ENCODE measurements at places on chromosomes 11 and 22.

- DNase-seq: no peak
Measured at GRCh38 chr11:78733031-78733430, 158.4 kb upstream of the NARS2 start.

DNA sequence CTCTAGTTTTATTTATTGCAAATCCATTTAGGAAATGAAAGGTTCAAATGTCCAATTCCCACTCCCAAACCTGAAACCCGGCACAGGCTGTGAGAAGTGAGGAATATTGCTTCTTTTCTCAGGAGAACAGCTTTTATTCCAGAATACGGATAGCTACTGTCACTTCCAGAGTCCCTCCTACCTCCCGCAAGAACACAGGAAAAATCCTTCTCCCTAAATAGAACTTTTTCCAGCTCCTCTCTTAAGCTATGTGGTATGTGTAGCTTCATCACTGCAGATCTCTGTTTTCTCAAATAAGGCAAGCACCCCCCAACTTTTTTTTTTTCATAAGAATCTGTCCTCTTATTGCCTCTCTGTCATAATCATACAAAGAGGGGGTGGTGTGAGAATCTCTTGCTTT lies 126.8 kb downstream of the LARGE1 start:
- DNase-seq: no peak

- no peak for DNase-seq
Measured at GRCh38 chr11:102309621-102310541, 7.4 kb upstream of the BIRC3 start.

DNA sequence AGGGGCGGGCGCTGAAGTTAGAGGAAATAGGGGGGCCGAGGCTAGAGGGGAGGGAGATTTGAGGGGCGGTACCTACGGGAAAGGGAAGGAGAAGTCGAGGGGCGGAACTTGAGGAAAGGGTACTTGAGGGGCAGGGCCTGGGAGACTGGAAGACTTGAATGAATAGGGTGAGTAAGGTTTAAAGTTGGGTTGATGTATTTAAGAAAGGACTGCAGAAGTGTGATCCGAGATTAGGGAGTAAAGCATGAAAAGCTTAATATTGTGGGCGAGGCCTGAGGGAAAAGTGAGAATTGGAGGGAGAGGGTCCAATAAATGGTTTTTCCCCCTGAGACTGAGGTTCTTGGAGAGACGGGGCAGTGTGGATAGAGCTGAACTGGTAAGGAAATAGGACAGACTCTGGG lies 723 bp downstream of the HSCB start:
- DNase-seq: no peak

GRCh38 chr22:47048123-47049077 lies 285.9 kb downstream of the TBC1D22A start:
- no peak for DNase-seq

DNA sequence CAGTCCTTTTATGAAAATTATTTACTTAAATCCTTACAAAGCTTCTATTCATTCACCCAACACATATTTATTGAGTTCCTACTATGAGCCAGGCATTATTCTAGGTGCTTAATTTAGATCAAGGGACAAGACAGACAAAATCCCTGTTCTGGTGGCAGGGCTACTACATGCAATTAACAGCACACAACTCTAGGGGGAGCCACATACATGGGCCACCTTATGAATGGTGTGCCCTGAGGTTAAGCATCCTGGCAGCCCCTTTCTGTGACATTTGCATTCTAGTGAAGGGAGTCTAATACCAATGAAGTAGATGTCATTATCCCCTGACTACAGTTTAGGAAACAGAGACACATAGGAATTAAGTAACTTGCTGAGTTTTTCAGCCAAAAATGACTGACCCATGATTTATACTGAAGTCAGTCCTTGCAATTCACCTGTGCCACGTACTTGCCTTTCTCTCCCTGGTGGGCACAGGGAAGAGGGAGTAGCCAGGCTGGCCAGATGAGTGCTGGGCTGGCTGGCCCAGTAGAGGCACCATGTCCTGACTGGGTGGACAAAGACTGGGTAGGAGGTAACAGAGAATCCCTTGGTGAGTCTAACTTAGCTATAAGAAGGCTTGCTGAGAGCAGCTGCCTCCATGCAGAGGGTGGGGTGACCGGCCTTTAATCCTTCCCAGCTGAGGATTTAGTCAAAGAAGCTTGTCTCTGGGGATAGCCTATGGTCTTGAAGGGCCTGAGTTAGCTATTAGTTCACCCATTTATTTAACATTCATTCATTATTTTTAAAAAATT lies 52.0 kb upstream of the ELF5 start:
- DNase-seq: no peak

DNA sequence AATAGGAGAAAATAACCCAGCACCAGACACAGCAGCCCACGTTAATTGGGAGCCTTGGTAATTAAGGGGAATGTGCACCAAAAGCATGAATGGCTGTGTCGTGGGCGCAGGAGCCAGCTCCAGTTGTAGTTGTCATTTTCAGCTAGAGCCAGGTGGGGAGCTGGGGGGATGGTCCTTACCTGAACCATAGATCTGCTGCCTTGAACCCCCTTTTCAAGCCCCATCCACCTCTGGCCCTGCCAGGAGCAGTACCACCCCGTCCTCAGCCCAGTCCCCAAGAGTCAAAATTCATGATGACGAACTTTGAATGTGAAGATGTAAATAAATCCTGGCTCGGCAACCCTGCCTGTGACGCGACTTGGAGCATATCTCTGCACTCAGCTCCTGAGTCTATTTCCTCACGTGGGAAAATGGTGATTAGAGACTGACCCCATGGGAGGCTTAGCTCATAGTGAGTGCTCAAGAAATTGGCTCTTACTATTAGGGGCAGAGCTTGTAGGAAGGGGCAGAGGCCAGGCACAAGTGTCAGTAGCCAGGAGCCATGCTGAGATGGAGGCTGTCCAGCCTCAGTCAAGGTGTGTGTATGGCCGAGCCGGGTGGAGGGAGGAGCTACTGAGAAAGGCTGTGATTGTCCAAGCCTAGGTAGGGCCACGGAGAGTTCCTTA lies 794 bp upstream of the FXYD6 start:
- DNase-seq: no peak

GRCh38 chr11:8593935-8594909 lies at the start of gene STK33:
TSS of gene STK33 (minus strand) at chr11:8594228. CDS start at chr11:8474905, 119,323 bp downstream.
- no peak for DNase-seq

GRCh38 chr11:1568441-1568911 lies 3.6 kb downstream of the DUSP8 start:
- DNase-seq: no peak

DNA sequence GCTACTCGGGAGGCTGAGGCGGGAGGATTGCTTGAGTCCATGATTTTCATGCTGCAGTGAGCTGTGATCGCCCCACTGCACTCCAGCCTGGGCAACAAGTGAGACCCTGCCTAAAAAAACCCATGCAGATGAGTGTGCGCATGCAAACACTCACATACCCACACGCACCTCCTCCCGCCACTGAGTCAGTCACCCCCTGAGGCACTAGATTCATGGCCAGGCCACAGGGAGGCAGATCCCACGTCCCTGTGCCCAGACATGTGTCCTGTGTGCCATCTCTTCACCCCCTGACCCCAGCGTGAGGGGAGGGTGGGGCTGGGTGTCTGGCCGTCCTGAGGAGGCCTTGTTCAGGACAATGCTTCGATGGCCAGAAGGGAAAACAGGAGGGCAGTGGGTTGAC lies 15.5 kb downstream of the RELT start:
- DNase-seq: no peak

DNA sequence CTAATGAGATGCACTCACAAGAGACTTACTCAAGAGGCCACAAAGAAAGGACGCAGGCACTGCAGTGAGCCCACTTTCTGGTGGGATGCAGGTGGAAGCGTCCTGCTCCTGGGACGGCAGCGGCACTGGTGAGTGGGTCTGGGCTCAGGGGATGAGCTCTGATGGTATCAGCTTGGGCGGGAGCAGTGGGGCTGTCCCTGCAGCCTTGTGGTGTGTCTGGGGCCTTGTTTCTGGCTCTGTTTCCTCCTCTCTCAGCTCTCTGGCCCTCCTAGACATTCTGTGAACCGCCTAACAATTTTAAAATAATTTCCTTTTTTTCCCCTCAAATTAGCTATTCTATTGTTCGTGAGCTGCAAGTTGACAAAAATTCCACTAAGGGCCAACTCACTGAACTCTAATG lies 8.8 kb upstream of the ST14 start:
- DNase-seq: no peak

GRCh38 chr22:18069041-18069440 lies 8.7 kb upstream of the PEX26 start:
- DNase-seq: no peak

GRCh38 chr11:31805629-31806185 lies 5.4 kb downstream of the PAX6 start:
- DNase-seq: no peak

- DNase-seq: no peak
Measured at GRCh38 chr11:125053167-125053566, 9.9 kb upstream of the SLC37A2 start.

DNA sequence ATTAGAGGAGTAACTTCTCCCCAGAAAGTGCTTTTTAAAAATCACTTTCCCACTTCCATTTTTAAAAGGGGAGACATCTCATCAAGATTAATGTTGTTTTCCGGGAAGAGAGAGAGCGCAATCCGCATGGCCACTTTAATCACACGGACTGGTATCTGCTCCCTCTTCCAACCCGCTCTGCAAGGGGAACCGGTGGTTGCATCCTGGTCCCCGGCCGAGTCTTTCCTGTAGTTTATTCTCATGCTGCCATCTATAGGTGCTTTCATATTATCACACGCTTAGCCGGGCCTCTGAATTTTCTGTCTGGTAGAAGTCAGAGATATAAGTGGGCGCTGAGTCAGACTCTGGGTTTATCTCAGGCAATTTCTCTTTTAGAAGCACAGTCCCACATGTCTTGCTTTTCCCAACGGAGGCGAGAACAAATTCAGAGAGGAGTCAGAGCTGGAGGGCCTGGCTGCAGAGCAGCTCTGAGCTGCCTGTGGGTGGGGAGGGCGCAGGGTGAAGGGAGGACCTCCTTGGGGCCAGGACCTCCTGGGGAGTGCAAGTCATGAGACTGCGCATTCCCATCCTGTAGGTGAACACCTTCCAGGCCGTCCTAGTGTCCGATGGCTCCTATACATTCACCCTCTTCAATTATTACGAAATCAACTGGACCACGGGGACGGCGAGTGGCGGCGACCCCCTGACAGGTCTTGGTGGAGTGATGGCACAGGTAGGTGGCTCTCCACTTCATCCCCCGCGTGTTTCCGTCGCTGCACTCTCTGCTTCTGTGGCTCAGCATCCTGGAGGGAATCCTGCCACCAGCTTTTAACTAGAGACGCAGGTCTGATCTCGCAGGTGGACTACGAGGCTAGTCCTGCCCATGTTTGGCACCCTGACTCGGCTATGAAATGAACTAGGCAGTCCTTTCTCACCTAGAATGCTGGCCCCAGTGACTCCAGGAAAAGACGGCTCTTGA lies 11.7 kb downstream of the TECTA start:
- peak; percentile 54 for DNase-seq

- no peak for DNase-seq
Measured at GRCh38 chr22:26021516-26021915, 147.7 kb upstream of the SEZ6L start.

GRCh38 chr11:4086575-4087353 lies 7.8 kb upstream of the RRM1 start:
- no peak for DNase-seq

GRCh38 chr11:123475469-123475868 lies 45.4 kb downstream of the GRAMD1B start:
- DNase-seq: no peak

DNA sequence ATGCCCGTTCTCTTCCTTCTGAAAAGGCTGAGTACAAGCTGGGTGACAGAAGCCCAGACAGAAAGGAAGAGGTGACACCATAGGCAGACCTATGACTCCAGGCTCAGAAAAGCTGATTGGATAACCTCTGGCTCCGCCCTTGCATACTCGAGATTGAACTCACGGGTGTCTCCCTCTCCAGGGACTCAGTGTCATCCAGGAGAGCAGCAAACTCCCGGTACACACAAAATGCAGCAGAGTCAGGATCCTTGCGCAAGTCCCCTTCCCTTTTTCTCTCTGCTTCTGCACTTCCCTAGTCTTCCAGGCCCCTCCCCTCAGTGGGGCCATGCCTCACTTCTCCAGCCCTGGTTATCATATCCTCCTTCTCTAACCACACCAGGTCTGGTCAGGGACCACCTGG lies 9.8 kb downstream of the SCN4B start:
- DNase-seq: no peak

- DNase-seq: no peak
Measured at GRCh38 chr22:36953239-36954080, 40.0 kb downstream of the CSF2RB start.

- DNase-seq: no peak
Measured at GRCh38 chr22:27317096-27317495, 484.5 kb downstream of the MN1 start.

GRCh38 chr11:32312865-32313403 lies 122.4 kb downstream of the WT1 start:
- DNase-seq: no peak

- DNase-seq: no peak
Measured at GRCh38 chr22:31096657-31097279, 10.6 kb downstream of the SELENOM start.

DNA sequence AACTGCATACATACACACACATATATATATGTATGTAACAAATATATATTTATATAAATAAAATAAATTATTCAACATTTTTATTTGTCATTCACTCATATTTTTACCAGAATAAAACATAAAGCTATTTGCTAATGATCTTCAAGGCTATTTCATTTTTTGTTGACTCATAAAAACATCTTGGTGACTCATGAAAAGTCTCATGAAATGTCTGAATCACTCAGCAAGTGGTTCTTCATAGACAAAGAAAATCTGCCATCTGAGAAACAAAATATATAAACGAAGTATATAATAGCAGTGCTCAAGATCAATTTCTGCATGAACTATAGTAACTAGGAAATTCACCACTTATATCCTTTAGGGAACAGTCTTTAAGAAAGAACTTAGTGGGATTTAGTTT lies 764.8 kb upstream of the FAT3 start:
- DNase-seq: no peak

- DNase-seq: no peak
Measured at GRCh38 chr11:131638889-131639288, 268.5 kb downstream of the NTM start.

- no peak for DNase-seq
Measured at GRCh38 chr11:133911171-133911570, 45.6 kb downstream of the IGSF9B start.

DNA sequence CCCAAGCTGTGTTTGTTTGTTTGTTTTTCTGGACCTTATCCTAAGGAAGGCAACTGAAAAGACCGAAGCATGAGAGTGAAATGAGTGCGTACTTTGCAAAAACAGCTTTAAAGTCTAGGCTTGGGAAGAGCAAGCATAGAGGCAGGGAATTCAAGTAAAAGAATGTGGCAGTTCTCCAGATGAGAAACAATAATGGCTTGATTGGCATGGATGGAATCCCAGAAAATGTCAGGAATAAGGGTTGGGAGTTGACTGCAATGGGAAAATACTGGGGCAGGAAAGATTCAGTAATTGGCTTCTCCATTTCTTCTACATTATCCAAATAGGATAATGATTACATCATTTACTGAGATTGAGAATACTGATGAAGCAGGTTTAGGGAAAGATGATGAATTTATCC lies 17.5 kb downstream of the SAAL1 start:
- DNase-seq: no peak

- peak; percentile 49 for DNase-seq
Measured at GRCh38 chr11:110425751-110426545, 3.8 kb upstream of the FDX1 start.

Data from AG04450 (cell line).